ENCODE measurements at places on chromosomes 3 and 15.

DNA sequence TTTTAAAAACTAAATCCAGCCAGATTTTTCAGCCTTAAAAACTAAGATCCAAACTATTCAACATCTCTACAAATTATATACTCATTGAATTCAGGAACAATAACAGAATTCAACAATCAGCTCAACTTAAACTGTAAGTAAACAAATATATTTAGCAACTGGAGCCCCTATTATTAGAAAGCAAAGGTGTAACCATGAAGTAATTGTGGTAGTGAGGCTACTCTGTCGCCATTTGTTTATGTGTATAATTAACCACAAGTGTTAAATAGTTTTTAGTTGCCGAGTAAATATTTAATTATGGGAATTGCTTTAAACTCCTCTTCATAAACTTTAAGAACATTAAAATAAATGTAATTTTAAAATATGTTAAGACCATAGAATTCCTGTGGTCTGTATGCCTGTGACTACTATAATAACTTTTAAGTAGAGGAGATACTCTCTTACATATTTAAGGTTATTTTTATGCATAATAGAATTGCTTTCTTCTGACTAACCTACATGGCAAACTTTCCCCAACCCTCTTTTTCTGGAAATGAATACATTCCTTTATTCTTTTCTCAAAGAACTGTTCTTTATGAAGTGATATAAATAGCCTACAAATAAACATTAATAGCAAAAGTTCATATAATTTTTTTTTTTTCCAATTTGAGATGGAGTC lies 51.2 kb downstream of the MFN1 start:
- no peak for DNase-seq

GRCh38 chr3:45654397-45654944 lies 34.7 kb upstream of the SACM1L start:
- DNase-seq, result no peak

DNA sequence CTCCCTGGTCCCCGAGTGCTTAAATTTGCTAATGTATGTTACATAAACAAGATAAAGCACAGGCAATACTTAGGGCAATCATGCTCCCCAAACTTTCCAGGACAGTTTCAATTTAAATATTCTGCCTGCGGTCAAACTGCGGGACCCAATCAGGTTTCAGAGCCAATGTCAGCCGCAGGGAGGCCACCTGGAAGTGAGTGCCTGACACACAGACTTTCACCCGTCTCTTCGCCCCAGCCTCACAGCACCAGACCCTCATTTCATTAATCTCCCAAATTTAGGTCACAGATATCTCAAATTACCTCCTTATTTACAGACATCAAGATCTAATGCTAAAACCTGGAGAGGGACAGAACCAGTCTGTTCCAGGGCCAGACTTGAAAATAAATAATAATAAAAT lies 107.2 kb upstream of the ALDH1A3 start:
- DNase-seq, result no peak

- no peak for DNase-seq
These were observed 50.1 kb upstream of the ABHD2 start for GRCh38 chr15:89038146-89038545.

- no peak for DNase-seq
These were observed 77.8 kb downstream of the DCLK3 start for GRCh38 chr3:36686516-36686915.

GRCh38 chr3:112464264-112464663 lies 35.0 kb downstream of the BTLA start:
- DNase-seq, result peak; percentile 50

GRCh38 chr3:188489639-188490405 lies 335.9 kb downstream of the LPP start:
- DNase-seq, result no peak

DNA sequence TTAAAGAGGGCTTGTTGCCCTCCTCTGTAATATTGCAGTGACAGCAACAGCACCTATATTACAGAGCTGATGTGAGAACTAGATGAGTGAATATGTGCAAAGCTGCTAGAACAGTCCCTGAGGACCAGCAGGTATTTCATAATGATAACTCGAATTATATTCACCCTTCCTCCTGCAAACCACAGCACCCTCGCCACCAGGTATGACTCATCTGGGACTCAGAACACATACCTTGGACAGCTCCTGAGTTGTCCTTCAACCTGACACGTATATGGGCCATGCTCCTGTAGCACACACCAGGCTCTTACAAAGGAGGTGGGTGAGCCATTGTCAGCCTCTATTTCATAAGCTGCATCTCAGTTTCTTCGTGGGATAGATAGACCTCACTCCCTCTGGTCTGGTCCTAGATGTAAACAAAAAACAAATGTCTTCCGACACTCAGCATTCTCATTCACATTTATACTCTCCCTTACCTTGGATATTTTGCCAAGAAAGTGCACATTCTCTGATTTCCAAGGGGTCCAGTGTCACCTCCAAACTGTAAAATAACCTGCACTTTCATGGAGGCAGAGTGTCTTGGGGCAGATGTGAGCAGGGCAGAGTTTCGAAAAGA lies 124.5 kb downstream of the TLE3 start:
- DNase-seq, result no peak

- DNase-seq, result no peak
These were observed 320.8 kb upstream of the CTNNB1 start for GRCh38 chr3:40878464-40878905.

DNA sequence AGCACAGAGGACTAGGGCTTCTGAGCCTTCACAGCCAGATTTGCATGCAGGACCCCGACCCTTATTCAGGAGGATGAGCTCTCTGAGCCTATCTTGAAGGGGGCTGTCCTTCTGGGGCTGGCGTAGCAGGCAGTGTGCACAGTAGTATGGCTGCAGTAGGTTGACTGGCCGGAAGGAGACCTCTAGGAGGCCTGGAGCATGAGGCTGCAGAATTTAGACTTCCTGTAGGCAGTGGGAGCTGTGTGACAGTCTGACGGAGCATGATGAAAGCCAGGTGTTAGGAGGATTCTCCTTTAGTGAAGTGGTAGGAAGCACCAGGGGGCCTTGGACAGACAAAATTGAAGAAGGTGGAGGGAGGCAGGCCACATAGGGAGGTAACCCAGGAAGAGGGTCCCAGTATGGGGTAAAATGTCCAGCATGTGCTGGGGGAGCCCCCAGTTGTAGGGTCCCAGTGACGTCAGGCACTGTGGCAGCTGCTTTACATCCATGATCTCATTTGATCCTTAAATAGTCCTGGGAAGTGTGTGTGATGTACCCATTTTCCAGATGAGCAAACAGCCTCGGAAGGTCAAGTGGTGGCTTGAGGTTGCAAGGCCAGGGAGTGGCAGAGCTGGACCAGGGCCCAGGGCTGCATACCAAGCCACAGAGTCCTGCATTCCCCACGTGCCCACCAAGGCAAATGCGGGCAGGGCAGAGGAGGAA lies 36.1 kb downstream of the SPSB4 start:
- DNase-seq, result no peak

DNA sequence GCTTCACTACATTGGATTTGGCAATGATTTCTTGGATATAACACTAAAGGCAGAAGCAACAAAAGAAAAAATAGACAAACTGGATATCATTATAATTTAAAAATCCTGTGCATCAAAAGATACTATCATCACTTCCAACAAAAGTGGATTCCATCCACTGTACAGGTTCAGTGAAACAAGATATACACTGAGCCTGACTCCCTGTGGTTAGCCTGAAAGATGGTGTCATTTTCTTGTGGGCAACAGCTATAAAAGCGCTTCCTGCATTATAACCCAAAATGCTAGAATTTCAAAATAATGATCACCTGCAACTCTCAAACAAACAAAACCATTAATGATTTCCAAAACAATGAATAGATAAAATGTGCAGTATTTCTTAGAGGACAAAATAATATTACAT lies 39.6 kb upstream of the TBC1D23 start:
- DNase-seq, result no peak

DNA sequence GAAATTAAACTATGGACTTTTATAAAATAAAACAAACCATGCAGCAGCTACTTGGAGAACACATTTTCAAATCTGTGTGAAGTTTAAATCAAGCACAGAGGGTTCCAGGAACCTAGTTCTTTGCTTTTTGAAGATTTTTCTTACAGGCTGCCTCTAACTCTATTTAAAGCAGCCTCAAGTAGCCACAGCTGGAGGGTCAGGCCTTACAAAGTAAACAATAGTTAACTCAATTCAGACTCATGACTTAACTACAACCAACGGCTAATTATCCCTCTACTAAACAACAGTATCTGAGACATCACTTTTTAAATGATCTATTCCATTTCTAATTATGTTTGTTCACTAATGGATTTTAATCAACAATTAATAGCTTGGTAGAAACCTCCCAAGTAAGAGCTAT lies 9.8 kb downstream of the LRIG1 start:
- DNase-seq, result no peak

- no peak for DNase-seq
These were observed 164.3 kb downstream of the FNDC3B start for GRCh38 chr3:172203522-172204258.

DNA sequence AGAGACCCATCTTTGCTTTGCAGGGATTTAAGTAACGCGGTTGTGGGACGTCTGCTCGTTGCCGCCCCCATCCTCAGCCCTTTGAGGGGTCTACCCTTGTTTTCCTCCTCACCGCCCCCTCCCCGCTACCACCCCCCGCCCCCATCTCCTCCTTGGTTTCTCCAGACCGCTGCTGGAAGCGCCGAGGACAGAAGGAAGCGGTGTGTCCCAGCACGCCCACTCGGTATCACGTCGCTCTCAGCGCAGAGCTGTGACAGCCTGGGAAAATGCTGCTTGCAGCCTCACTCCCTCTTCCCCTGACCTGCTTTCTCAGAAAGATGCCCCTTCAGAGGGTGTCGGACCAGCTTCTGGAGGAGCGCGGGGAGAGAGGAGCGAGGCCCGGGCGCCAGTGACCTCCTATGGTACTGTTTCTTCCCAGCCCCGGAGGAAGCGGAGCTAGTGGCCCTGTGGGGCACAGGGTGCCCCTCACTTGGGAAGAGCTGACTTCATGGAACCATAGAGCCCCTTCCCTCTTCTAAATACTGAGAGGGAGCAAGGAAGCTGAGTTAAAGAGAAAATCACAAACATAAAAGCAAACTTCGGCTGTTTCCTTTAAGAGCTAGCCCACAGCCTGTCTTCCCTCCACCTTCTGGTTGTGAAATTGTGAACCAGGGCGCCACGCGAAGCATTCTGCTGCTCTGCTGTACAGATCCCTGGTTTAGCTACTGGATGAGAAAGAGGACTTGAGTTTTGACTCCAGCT lies 698 bp downstream of the IL1RAP start:
- DNase-seq, result peak; percentile 19

Measured in CD4-positive, alpha-beta T cell treated with Interleukin-4 for 4 hours (primary cell).